Tibial artery (tissue), 4 donors: ENCODE measurements at places on chromosomes 12 and 14.

GRCh38 chr12:53870117-53870516, 68.5 kb upstream of the HOXC13 start:
- no peak for DNase-seq

GRCh38 chr12:129821964-129822363, 81.9 kb downstream of the TMEM132D start:
- no peak for DNase-seq

- DNase-seq: peak; percentile 59
These were observed at the start of gene UNC119B for GRCh38 chr12:120710031-120710804. Gene UNC119B, plus strand, starts transcription at chr12:120710458. Its CDS starts 17 bp downstream, at chr12:120710475.

DNA sequence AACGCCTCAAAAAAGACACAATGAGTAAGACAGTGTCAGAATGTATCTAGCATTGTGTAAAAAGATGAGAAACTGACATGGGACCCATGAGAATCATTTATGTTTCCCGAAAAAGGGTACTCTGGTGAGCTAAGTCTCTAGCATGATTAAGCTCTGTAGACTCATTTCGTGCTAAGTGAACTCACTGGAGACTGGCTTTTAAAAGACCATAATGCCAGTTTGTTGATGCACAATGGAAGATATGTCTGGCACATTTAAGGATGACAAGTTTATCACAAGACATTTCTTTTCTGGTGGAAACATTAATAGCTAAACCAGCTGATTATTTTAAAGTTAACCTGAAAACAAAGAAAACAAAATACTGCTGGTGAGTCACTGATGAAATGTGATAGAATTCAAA, 233.5 kb downstream of the SLC2A13 start:
- no peak for DNase-seq

GRCh38 chr14:21049271-21049673, 7.1 kb downstream of the RNASE7 start:
- DNase-seq: no peak

DNA sequence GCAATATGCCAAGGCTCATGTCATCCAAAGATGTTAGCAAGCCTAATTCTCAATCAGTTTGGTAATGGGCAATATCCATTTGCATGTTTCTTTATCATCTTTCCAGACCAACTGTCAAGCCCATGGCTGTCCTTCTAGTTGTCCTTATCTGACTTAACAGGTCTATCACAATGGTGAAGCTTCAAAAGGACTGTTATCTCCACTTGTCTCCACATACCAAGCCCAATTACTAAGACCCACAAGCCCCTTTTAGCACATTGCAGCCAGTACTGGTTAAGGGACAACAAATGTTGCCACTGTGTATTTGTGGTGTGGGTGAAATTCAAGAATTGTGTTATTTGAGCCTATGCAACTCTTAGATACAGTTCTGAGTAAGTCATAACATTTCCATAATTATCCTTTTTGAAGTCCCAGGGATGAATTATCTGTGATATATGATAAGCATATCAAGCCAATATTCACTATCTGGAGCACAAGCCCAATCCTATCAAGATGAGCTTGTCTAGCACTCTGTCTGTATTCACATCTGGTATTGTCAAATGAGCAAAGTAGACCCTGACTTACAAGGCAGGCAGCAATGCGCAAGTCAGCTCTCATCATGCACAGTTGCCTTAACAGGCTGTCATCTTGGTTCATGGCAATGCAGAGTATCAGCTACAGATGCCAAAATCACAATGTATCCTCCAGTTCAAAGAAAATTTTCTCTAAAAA, 19.3 kb upstream of the ST8SIA1 start:
- DNase-seq: no peak

DNA sequence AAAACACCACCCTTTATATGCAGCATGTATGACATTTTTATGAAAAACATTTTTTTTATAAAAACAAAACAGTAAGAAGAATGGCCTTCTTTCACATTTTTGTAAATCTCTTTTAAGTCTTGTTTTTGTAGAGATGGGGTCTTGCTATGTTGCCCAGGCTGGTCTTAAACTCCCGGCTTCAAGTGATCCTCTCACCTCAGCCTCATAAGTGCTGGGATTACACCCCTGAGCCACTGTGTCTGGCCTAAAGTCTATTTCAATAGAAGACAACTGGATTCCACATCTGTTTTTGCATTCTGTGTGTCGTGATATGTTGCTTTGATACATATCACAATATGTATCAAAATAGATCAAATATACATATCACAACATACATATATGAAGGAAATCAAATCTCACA, 98.9 kb downstream of the ELK3 start:
- no peak for DNase-seq

GRCh38 chr12:750366-751191, 1.8 kb upstream of the WNK1 start:
- DNase-seq: no peak

- no peak for DNase-seq
These were observed 30.9 kb downstream of the NT5DC3 start for GRCh38 chr12:103810111-103810510.

DNA sequence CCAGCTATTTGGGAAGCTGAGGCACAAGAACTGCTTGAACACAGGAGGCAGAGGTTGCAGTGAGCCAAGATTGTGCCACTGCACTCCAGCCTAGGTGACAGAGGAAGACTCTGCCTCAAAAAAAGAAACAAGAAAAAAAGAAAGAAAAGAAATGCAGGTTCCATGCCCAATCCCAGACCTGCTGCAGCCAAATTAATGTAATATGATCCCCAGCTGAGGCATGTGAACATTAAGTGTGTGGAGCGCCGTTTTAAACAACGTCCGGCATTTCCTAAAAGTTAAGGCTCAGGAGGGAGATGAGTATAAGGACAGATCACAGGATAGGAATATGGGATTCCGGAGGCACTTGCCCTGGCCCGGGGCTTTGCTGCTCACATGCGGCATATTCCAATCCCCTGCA, 162.9 kb downstream of the KSR2 start:
- DNase-seq: no peak

- no peak for DNase-seq
These were observed 4.7 kb downstream of the TMEM263 start for GRCh38 chr12:106960443-106960842.

DNA sequence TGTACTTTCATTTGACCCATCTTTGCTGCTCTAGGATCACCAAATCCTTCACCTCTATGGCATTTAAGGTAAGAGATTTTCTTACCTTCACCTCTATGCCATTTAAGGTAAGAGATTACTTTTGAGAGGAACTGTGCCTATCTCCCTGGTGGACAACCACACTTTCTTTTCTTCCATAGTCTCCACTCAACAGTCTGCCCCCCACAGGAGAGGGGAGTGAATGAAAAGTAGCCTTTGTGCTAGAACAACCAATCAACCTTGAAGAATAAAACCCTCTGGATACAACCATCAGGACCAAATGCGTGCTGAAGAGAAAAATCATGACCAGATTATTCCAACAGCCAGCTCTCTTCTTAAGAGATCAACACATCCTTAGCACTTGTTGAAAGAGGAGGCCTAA, 258.6 kb upstream of the TMPO start:
- no peak for DNase-seq

DNA sequence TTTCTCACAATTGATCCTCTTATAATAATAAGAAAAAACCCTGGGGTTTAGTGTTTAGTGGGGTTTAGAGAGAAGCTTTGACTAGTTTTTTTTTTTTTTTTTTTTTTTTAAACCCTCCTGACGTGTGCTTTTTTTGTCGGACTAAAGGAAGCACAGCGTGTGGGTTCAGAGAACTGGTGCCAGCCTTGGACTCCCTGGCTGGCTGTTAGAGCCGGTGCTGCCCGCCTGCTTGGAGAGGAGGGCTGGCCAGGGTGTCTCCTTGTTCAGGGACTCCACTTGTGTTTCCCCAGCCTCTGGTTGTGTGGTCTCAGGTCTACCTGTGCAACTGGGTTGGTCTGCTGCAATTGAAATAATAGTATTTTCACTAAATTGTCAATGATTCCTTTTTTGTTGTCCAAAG, 54.1 kb upstream of the ASPG start:
- no peak for DNase-seq

GRCh38 chr12:28645891-28646290, 455.6 kb downstream of the CCDC91 start:
- no peak for DNase-seq

DNA sequence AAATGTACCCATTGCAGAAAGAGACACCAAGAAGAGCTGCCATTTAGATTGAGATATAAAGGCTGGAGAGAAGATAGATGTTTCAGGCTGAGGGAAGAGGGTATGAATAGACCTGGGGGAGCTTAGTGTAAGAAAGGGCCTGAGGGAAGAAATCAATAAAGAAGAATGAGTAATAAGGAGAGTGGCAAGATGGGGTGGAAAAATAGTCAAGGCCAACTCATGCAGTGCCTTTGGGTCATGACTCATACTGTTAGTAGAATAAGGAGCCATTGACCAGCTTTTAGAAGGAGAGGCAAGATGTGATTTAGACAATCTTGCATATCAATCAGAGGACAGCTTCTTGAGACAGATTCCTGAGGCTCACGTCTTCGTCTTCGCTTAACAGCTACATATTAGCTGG, 287.5 kb downstream of the DUSP6 start:
- no peak for DNase-seq

- no peak for DNase-seq
These were observed 129.6 kb downstream of the LMNTD1 start for GRCh38 chr12:25423355-25424050.

GRCh38 chr12:76916170-76916540, 37.3 kb upstream of the CSRP2 start:
- no peak for DNase-seq

GRCh38 chr14:78143489-78144145, 26.6 kb upstream of the NRXN3 start:
- DNase-seq: no peak

DNA sequence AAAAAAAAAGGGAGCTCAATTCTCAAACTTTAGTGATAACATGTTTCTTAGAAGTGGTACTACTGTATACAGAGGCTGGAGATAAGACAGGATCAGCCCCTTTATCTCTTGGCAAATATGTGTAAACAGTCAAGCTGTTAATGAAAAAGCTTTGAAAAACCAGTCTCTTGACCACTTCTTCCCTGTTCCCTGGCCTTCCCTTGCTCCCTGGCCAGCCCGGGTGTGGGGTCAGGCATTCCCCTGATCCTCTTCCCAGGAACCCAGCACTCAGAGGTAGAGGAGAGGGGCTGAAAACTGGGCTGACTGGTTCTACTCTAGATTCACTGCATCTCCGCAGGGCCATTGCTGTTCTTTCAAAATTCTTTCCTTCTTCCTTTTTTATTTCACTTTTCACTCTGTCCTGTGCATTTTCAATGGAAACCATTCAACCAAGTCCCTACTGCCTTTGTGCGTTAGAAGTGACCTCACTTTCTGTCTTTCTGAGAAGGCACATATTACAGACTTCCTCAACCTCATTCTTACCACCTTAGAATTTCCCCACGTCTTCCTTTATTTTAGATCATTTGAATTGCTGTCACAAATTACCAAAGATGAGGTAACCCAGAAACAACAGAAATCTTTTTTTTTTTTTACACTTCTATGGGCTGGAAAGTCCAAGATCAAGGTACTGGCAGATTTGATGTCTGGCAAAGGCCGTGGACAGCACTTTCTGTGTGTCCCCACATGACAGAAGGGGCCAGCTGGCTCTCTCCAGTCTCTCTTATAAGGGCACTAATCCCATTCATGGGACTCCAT, 5.7 kb downstream of the GNG2 start:
- no peak for DNase-seq

GRCh38 chr14:31371646-31372045, 48.7 kb downstream of the HEATR5A start:
- DNase-seq: no peak

DNA sequence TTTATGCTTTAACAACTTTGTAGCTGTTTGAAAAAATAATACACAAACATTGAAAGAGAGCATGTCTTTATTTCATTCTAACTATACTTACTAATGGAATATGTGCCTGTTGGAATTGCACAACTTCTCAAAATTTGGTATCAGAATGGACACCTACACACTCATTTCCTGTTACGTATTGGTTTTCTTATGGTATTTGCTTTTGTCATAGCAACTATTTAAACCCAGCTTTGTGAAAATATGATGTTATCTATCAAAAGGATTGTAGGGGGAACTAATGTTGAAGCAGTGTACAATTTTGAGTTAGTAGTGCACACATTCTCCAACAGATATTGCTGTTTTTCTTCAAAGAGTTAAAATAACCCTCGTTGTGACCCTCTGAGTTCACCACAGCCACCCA, 52.6 kb downstream of the RBMS2 start:
- no peak for DNase-seq

- DNase-seq: no peak
These were observed 3.0 kb downstream of the LGR5 start for GRCh38 chr12:71442567-71442931.

- no peak for DNase-seq
These were observed 220.6 kb downstream of the GXYLT1 start for GRCh38 chr12:41924111-41924510.

DNA sequence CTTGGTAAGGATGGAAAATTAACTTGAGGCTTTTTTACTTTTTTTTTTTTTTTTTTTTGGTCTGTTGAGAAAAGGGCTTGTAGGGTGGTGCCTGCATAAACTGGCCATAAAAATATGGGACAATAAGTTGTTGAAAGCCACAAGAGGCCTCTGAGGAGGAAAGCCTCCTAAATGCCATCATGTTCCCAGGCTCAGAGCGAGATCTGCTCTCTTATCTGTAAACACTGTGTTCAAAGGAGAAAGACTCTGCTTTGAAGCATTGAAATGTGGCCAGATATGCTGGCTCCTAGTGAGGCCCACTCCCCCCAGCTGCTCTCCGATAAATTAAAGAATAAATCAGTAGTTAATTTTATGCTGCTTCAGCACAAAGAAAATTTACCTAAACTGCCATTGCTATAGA, 504.9 kb downstream of the DIO2 start:
- DNase-seq: no peak

GRCh38 chr12:52254965-52255751, 19.3 kb upstream of the KRT86 start:
- DNase-seq: no peak

GRCh38 chr14:29803045-29803444, 124.6 kb downstream of the PRKD1 start:
- no peak for DNase-seq

DNA sequence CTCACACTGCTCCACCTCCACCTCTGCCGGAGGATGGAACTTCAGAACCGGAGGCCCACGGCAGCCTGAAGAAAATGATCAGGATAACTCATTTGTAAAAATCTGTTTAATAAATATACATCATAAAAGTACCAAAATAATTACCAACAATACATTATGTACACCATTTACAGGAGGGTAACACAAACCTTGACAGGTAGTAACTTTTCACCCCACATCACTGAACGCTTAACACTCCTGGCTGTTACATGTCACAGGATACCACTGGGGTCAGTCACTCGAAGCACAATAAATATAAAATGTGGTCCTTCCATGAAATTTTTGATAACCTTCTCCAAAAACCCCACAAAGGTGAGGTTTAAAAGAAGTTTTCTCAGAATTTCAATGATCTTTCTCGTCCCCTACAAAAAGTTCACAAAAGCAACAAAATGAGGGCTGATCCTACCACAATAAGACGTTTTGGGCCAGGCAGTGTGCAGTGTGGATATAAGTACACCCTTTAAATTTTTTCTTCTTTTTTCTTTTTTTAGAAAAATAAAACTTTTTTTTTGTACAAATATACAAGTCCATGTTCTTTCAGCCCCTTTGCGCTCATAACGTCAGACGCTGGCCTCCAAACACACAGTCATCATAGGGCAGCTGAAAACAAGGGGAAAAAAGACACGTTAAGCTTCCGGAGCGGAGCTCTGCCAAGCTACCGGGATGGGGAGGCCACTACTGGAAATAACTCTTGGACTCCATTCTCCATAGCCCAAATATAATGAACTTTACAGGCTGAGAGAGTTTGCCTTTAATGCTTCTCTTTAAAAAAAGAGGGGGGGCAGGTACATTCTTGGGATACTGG, 2.9 kb downstream of the NFKBIA start:
- no peak for DNase-seq

- no peak for DNase-seq
These were observed 11.6 kb downstream of the SLC7A7 start for GRCh38 chr14:22803687-22803974.
